ENCODE measurements at places on chromosomes 12 and 14.

DNA sequence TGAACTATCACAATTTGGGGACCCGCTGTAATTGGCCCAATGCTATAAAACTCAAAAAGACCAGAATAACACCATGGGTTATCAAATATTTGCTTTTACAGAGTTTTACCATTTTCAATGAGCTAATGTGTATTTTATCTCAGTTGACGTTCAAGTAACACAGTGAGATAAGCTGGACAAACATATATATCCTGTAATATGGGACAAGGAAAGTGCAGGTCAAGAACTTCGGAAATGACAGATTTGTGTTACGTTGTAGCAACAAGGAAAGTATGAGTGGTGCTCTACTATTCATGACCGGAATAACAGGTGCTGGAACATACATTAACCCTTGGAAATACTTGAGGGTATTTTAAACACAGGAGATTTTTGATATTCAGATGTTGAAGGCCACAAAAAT is 566.4 kb upstream of the FLRT2 start:
- DNase-seq: no peak

GRCh38 chr12:120404271-120404670 is 33.6 kb upstream of the COX6A1 start:
- no peak for DNase-seq

- no peak for DNase-seq
These were observed 5.2 kb downstream of the OR4E1 start for GRCh38 chr14:21668377-21668776.

GRCh38 chr12:125055591-125055990 is 9.6 kb upstream of the AACS start:
- no peak for DNase-seq

DNA sequence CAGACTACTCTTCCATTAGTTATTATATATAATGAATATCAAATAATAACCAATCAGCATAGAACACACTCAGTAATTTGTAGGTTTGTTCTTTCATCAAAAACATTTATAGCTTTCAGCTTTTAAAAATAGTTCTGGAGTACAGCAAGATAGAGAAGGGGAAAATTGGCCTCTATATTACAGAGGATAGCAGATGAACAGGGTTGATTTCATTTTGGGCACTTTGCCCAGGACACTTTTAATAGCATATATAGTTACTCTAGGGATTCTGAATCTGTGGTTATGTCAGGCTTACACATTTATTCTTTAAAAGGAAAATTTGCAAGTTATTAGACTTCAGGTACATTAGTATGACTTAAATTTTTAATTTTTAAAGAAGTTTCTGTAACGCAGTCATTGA is 52.6 kb downstream of the IFT81 start:
- no peak for DNase-seq

GRCh38 chr14:99633141-99633540 is 11.8 kb upstream of the HHIPL1 start:
- DNase-seq: no peak

DNA sequence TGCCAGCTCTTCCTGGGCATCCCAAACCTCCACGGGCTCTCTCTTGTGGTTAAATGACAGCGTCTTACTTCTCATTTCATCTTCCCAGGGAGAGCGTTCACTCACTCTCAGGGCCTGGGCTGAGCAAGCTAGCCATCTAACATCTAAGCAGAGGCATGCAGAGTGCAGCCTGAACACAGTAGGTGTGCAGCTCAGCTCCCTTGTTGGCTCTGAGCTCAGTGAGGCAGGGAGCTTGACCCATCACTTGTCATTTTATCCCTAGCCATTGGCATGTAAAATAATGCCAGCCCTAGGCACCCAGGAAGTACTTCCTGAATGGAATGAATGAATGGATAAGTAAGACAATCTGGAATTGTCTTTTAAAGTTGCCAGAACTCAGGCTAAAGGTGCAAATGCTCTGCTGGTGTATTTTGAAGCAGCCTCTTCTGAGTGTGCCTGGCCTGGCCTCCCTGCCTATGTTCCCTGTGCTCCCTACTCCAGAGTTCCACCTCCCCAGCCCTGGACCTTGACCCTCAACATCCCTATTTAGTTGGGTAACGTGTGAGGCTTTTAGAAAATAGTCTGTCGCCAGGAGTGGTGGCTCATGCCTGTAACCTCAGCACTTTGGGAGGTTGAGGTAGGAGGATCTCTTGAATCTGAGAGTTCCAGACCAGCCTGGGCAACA is 9.5 kb upstream of the MEG3 start:
- no peak for DNase-seq

- DNase-seq: no peak
These were observed 126.9 kb upstream of the RAP1B start for GRCh38 chr12:68483592-68484383.

All from activated CD4-positive, alpha-beta memory T cell treated with anti-CD3 and anti-CD28 coated beads for 36 hours (primary cell).